Right forelimb (tissue), 1 donor: ENCODE measurements at places on chromosomes 2 and 18.

DNA sequence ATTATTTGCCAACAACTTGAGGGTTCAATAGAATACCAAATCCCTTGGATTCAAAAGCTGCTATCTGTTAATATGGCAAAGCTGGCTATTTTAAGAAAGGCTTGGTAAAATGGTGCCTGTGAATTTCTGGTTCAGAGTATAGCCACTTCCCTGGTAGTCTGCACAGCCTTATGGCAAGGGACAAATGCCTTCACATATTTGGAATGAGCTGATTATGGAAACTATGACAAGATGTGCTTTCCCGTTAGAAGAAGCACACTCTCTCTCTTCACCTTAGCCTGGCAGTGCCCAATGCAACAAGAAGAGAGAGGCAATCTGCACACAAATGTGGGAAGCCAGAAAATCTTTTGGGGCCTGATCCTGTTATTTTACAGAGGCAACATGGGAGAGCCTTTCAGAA, 47.5 kb upstream of the MAP3K20 start:
- no peak for DNase-seq

GRCh38 chr18:72965616-72966015, 97.8 kb upstream of the NETO1 start:
- no peak for DNase-seq

GRCh38 chr2:192044496-192044895, 150.2 kb downstream of the TMEFF2 start:
- no peak for DNase-seq

DNA sequence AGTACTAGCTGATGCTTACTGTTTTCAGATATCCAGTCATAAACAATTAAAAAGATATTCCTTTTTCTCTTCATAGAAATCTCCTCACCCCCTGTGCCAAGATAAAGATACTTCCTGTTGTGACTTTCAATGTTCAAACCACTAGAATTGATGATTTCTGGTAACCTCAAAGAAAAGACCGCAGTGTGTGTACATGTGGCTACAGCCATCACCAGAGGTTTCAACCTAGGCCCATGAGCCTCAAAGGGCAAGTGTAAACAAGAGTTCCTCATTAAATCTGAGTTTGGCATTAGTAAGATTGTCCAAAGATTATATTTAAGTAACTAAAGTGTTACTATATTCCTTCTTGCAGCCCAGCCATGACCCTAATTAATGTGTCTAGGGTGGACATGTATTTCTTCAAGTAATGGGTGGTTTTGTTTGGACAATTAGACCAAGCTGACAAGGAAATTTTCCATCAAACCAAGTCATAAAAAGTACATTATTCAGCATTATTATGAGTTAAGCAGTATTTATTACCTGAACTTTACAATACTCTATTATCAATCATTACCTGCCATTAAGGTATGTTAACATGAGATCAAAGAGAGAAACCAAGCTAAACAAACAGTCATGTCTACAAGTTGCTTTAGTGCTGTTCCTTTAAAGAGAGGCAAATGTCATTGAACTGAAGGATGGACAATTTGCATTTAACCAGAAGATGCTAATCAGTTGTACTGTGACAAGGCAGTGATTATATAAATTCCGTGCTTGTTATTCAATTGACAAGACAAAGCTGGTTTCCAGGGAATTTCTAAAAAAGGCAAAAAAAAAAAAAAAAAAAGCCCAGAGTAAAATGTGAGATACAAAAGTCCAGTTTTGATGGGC, 382.7 kb downstream of the LNPK start:
- DNase-seq, result no peak

DNA sequence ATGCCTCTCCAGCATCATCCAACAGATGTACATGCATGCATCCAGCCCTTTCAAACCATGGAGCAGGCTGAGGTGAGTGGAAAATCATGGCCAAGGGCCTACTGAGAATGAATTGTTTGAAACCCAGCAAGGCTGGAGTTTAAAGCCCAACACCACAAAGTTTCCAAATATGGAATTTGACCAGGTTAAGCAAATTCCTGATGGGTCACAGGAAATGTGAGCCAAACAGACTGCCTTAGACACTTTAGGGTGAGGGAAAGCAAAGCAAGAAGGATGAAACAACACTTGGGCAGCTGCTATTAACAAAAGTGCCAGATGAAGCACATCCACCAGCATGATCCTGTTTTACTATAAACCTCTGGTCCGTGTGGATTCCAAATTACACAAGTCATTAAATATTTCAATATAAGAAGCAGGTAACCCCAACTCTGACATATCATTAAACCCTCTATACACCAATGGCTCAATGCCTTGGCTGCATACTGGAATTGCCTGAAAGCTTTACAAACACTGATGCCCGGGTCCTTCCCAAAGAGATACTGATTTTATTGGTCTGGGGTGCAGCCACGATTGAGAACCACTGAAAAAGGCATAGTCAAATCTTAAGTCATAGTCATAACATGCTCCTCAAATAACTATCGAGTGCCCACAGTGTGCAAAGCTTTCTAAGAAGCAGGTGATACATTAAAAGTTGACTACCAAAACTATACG, 9.1 kb downstream of the KLF7 start:
- no peak for DNase-seq

- no peak for DNase-seq
Measured at GRCh38 chr2:129627437-129627836, 352.0 kb upstream of the RAB6C start.

GRCh38 chr2:437756-438393, 150.0 kb upstream of the ALKAL2 start:
- DNase-seq, result no peak

- no peak for DNase-seq
Measured at GRCh38 chr2:33380001-33380609, 96.3 kb upstream of the RASGRP3 start.

GRCh38 chr2:217254111-217254510, 394.2 kb upstream of the TNP1 start:
- no peak for DNase-seq

- no peak for DNase-seq
Measured at GRCh38 chr2:42659609-42660008, 91.2 kb downstream of the MTA3 start.

- no peak for DNase-seq
Measured at GRCh38 chr2:172048508-172049503, 36.5 kb upstream of the DLX1 start.

GRCh38 chr2:22478329-22478728, 906.6 kb upstream of the KLHL29 start:
- DNase-seq, result no peak

GRCh38 chr2:8049176-8049575, 632.7 kb upstream of the ID2 start:
- DNase-seq, result peak; percentile 68

DNA sequence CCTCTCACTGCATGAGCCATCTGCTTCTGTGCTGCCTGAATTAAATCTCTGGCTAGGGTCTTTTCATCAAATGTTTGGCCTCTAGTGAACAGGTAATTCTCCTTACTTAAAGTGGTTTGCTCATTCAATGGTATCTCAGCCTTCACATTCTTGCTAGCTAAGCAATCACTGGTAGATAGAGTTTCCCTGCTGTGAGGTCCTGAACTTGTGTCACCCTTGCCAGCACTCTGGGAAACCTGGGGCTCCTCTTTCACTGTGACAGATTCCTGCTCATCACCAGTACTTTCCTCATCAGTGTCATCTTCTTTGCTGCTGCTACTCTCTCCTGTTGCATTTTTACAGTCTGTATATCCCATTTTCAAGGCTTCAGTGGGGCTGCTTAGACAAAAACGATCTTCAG, 69.1 kb upstream of the DTNB start:
- no peak for DNase-seq

DNA sequence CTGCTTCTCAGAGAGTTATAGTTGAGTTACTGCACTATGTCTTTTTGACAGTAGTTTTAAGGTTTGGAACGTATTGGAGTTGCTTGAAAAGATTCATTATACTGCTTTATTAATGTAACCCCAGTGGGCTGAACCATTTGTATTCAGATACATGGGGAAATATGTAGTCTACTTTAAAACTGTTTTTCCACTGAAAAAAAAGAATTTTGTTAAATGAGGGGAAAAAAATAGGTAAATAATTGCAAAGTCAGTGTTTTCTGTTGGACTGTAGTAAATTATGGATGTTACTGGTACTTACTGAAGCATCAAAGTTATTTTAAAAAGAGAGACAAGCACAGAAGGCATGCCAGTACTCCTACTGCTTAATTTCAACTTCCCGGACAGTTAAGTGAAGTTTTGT, 36.4 kb downstream of the ZC3H15 start:
- DNase-seq, result no peak

DNA sequence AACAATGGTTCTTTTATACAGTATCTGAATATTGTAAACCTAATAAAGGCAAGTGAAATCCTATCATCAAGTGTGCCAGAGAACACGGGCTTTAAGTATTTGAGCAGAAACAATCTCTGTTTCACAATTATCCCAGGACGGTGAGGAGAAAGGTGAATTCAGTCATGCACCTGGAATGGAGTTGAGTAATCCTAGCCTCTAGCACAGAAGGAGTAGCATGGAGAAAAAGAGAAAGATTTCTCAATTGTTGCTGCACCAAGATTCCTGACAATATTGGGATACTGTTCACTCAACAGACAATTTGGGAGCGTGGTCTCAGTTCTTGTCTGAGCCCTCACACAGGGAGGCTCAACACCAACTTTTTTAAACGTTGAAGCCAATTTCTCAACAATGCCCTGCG, 510.6 kb downstream of the SOX11 start:
- no peak for DNase-seq

DNA sequence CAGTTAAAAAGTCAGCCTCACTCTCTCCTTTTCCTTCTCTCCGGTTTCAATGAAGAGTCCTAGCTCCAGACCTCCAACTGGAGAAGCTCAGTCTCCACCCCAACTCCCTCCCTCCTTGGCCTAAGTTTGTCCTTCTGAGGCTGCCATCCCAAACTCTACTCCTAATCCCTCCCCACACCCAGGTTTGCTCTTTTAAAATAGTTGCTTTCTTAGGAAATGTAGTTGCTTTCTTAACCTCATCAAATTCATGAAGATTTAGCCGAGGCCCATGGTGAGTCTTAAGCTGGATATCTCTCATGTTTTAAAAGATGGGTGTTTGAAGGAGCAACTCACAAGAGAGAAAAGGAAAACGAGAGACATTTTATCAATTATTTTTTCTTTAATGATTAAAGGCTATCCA, 937 bp upstream of the LANCL1 start:
- DNase-seq, result no peak

GRCh38 chr2:62529758-62530157, 23.8 kb upstream of the TMEM17 start:
- no peak for DNase-seq

GRCh38 chr18:36812678-36813077, 16.1 kb downstream of the TPGS2 start:
- DNase-seq, result no peak

DNA sequence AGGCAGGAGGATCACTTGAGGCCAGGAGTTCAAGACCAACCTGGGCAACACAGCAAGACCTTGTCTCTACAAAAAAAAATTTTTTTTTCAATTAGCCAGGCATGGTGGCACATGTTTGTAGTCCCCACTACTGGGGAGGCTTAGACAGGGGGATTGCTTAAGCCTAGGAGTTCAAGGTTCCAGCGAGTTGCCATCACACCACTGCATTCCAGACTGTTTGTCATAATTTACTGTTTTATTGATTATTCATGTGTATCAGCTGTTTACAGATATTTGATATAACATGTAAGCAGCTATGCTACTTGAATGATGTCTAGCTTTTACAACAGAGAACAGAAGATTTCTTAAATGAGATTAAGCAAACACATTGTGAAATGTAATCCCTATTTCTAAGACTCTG, 35.3 kb downstream of the DSG2 start:
- DNase-seq, result no peak

DNA sequence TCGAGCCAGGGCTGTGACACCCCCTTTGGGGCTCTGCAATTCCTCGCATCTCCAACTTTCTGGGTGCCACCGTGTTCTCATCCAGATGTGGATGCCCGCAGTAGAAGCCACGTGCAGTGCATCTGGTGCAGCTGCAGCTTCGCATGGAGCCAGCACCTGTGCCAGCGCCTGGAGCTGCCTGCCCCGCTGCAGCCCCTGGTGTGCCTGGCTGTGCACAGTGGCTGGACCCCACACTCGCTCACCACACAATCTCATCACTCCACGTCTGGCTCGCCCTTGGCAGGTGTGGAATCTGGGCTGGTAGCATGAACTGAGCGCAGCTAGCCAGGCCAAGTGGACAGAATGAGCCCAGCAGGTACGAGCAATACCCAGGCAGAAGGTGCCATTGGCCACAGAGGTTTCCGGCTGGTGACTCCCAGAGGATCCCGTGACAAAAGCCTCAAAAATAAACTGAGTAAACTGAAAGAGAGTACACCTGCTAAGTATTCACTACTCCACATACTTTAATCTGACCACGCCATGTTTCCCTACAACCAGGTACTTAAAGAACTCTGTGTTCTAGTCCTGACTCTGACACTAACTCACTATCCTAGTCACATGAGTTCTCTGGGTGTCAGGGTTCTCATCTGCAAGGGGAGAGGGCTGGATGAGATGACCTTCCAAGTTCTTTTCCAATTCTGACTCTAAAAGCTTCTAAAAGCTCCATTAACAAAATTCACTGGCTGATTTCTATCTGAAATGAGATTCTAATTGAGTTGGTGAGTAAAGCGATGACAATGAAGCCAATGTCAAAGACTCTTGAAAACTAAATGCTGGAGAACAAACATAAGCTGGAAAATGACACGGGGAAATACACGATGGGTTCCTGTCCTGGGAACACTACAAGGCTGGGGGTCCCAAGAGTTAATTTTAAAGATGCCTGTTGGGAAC, 37.1 kb downstream of the RNF152 start:
- no peak for DNase-seq

DNA sequence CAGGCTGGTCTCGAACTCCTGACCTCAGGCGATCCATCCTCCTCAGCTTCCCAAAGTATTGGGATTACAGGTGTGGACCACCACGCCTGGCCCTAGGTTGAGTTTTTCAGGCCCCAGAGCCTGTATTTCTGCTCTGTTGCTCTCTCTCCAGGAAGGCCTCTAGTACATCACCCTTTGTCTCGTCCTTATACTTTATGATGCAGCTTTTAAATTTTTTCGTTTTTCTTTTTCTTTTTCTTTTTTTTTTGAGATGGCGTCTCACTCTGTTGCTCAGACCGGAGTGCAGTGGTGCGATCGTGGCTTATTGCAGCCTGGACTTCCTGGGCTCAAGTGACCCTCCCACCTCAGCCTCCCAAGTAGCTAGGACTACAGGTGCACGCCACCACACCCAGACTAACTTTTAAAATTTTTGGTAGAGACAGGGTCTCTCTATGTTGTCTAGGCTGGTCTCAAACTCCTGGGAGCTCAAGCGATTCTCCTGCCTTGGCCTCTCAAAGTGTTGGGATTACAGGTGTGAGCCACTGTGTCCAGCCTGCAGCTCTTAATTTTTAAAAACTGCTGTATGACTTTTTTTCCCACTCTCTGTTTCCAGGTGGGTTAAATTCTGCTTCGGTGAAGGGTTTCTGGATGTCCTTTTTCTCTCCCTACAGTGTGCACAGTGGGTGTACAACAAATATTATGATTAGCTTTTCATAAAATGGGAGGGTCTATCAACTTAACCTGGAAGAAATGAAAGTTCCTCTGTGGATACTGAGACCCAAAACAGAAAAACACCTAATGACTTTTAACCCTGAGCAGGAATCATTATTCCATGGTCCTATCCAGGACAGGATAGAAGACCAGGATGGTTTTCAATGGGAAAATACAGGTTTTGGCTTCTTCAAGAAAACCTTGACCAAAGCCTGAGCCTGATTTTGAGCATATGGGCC, 47.9 kb downstream of the DDX1 start:
- no peak for DNase-seq

- DNase-seq, result no peak
Measured at GRCh38 chr2:142220901-142221300, 90.1 kb upstream of the LRP1B start.
